ENCODE measurements at places on chromosomes 2 and 18.

GRCh38 chr18:24466771-24467170, 6.3 kb downstream of the HRH4 start:
- no peak for DNase-seq

DNA sequence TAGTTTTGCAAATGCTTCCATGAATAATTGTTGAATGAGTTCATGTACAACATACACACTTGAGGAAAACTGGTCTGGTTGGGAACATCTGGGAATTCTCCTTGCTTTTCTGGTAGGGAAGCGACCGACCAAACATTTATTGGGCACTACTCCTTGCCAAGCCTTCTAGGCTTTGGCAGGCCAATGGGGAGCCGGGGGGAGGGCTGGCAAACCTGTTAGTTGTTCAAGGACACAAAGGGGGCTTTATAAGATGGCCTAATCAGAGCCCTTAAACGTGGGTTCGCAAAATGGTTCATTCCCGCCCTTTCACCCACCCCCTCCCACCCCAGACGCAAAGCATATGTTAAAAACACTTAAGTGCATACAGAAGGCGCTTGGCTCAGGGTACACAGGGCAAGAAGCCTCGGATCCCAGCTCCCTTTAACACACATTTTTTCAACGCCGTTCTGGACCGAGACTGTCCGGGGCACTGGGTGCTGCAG, 844 bp upstream of the VSNL1 start:
- DNase-seq: no peak

GRCh38 chr2:195677884-195678283, 20.9 kb downstream of the SLC39A10 start:
- no peak for DNase-seq

DNA sequence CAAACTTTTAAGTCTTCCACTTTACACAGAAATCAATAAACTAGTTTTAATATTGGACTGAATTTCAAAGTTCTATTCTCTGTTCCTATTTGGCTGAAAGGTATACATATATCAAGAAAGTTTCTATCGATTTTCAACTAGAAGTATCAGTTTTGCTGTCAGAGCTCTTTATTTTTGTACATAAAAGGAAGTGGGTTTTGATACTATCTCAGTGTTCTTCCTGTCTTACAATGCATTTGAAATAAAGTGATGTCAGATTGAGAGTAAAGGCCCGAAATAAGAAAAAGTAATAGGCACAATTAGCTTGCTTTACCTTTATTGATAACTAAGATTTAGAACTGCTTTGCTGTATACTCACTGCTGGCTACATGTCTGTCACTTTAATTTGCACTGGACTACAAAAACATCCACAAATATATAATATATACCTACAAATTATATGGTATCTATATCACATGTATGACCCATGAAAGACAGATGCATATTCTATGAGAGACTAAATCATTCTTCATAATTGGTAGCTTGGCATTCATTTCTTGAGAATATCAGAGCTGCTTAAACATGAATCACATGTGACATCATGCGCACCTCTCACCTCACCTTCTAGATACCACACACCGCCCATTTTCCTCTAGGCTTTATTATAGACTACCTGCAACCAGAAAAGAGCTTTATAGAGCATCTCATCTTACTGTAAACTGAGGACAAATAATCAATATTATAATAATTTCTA, 83.6 kb downstream of the ASXL2 start:
- no peak for DNase-seq

- DNase-seq: no peak
Observed at GRCh38 chr18:59742325-59743111, 45.3 kb upstream of the CCBE1 start.

DNA sequence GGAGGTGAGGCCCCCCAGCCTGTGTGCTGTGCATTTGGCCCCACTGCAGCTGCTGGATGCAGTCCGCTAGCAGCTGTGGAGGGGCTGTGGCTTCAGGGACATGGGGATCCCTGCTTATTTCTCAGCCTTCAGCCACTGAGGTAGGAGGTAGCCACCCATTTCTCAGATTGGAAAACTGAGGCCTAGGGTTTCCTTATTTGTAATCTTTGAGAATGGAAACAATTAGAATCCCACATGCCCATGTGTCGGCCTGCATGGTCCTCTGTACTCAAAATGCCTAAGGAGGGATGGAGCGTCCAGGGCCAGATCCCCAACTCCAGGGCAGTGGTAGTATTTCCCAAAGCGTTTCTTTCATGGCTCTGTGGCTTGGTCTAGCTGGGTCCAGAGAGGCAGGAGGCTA, 42.1 kb downstream of the TOGARAM2 start:
- no peak for DNase-seq

GRCh38 chr2:240921311-240921994, 15.3 kb downstream of the CROCC2 start:
- DNase-seq: no peak

GRCh38 chr2:147623328-147623727, 221.5 kb upstream of the ACVR2A start:
- no peak for DNase-seq

DNA sequence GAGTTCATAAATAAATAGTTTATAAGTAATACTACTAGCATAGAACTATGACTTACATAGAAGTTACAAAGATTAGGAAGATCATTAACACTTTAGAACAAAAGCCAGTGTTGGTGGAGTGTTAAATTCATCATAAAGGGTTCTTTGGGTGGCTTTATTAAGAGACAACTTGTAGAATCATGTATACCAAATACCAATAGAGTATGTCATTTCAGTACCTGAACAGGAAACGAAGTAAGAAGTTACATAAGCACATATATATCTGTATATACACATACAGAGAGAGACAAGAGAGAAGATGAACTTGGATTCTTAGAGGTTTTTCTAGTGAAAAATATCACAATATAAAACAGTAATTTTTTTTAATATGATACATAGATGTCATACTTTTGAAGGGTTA, 82.5 kb upstream of the OTX1 start:
- DNase-seq: no peak

DNA sequence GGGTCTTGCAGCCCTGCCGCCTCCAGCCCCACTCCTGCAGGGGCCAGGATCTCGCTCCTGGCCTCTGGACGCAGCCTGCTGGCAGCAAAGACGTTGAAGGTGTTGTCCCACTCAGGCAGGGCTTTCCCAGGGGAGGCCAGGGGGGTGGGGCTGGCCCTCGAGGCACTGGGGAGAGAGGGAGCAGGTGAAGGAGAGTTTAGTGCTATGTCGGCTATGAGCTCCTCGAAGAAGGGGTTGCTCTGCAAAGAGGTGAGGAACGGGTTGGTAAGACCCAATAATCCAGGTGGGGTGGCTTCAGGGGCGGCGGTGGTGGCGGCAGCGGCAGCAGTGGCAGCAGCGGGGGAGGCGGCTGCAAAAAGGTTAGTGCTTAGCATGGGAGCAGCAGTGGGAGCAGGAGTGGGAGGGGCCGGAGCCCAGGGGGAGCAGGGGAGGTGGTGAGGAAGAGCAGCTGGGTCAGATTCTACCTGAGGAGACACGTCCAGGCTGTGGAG, 9.7 kb upstream of the SFXN5 start:
- no peak for DNase-seq

DNA sequence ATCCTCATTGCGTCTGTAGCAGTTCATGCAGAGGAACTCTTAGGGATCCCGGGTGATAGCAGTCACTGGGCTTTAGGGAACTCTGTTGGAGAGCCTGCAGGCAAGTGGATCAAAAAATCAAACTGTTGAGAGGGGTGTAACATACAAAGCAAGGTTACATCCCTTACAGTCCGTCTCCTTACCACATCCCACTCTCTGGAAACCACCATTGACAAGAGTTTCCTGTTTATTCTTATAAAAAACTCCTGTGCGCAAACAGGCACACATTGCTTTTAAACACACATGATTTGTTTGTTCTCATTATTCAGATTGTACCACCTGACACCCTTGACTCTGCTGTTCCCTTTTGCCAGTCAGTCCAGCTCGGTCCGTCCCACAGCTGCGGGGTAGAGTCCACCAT, 137.7 kb downstream of the LTBP1 start:
- DNase-seq: no peak

GRCh38 chr2:199414465-199414864, 43.3 kb downstream of the SATB2 start:
- no peak for DNase-seq
